Kidney capillary endothelial cell (primary cell): ENCODE measurements at places on chromosomes 1 and 21.
A peak's percentile ranks its signal among the peaks of the same experiment; 100 is the strongest.

DNA sequence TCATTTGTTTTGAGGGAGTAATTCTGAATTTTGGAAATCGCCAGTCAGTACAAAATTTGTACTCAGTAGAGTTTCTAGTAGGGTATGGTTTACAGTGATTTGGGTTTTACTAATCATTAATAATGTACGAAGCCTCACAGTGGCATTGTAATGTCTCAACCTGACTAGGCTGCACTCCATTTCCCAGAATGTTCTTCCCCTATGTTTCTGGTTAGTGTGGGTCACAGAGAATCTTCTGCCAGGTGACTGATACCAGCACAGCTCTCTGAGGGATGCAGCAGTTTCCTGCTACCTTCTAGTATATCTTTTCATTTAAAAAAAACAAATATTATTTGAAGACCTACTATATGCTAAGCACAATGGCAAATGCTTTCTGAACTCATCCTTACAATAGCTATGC, 112.9 kb downstream of the PTPN14 start:
- no peak for DNase-seq

- no peak for DNase-seq
Observed at GRCh38 chr1:38724160-38725131, 135.1 kb downstream of the RRAGC start.

DNA sequence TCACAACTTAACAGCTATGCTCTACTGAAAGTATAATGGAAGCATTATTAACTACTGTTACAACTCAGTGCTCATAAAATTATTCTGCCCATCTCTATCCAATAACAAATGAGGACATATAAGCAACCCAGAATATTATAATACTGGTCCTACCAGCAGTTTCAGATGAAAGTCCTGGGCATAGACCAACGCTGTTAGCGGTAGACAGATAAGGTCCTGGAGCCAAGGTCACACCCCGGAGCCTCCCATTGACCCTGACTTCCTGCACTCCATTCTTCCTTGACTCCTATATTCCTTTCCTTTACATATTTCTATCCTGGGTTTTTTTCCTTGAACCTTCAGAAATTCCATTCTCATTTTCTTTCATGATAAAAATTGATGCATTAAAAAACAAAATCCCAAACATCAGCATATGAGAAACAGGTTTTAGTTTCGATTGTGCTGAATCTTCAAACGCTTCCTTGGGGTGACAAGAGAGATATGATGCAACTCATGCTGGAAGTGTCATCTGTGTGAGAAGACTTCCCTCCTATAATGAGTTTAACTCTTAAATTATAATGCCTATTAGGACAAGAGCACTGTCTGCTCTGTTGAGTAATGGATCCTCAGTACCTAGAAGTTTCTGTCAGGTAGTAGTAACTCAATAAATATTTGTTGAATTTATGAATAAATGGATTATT, 831.1 kb downstream of the LRRIQ3 start:
- DNase-seq, result no peak

DNA sequence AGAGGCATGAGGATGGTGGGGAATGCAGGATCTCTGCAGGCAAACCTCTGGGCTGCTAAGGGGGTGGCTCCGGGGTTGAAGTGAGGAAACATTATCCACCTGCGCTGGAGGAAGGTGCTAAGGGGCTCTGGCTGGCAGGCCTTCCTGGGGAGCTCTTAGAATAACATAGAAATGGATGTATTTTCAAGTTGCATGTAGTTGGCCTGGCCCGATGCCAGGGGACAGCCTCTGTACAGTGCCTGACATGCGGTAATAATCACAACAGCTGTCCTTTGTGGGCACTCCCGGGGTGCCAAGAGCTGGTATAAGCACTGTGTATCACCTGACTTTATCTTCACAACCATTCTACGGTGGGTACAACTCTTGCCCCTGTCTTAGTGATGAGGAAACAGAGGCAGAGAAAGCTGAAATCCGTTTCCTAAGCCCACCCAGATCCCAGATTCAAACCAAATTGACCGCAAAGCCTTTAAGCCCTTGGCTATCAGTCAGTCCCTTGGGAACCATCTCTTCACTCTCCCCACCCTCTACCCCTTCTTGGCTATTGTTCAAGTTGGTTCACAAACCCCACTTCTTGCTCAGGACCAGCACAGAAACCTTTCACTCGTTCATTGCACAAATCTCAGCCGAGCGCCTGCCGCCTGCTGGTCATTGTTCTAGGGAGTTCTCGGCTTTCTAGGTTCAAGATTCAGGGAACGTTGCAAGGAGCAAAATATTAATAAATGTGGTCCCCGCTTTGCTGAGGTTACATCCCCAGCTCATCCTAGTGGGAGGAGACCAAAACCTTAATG, 30.9 kb downstream of the PADI4 start:
- no peak for DNase-seq

DNA sequence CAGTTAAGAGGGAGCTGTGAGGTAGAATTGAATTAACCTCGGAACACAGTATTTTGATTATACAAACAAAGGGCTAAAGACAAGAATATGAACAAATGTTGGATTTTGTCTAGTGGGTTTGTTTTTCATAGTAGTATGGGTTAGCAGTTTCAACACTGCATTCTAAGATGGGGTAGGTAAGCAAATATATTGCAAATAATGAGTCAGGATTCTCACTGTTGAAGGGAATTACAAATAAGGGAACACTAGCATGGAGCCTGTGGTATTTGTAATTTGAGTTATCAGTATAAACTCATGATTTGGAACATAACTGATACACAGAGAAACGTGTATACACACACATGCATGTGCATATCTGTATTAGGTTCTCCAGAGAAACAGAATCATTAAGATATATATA, 44.5 kb downstream of the CD55 start:
- no peak for DNase-seq

- DNase-seq, result no peak
Observed at GRCh38 chr21:40020651-40021050, 153.4 kb downstream of the PCP4 start.

- no peak for DNase-seq
Observed at GRCh38 chr1:84669831-84670230, 20.4 kb downstream of the SSX2IP start.

DNA sequence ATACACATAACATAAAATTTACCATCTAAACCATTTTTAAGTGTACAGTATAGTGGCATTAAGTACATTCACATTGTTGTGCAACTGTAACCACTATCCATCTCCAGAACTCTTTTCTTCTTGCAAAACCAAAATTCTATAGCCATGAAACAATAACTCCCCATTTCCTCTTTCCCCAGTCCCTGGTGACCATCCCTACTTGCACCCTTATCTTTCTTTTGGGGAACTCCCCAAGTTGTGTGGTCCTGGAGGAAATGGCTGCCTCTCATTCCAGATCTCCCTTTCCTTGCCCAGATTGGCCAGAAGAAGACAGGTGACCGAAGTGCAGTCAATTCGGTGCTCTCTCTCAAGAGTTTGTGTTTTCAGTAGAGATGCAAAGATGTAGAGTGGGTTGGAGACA, 389.6 kb upstream of the C1orf87 start:
- no peak for DNase-seq

DNA sequence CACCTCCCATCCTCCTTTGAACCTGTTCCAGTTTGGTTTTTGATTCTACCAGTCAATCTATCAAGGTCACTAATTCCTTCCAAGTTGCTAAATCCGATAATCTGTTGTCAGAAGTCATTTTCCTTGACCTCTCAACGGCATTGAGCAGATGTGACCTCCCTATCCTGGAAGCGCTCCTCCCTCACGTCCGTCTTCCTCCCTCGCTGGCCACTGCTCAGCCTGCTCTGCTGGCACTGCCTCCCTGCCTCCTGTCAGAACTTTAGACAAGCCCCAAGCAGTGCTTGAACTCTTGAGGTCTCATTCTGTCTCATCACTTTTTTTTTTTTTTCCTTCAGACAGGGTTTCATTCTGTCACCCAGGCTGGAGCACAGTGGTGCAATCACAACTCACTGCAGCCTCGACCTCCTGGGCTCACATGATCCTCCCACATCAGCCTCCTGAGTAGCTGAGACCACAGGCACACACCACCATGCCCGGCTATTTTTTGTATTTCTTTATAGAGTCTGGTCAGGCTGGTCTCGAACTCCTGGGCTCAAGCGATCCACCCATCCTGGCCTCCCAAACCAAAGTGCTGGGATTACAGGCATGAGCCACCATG, 4.4 kb upstream of the ACOT7 start:
- no peak for DNase-seq

DNA sequence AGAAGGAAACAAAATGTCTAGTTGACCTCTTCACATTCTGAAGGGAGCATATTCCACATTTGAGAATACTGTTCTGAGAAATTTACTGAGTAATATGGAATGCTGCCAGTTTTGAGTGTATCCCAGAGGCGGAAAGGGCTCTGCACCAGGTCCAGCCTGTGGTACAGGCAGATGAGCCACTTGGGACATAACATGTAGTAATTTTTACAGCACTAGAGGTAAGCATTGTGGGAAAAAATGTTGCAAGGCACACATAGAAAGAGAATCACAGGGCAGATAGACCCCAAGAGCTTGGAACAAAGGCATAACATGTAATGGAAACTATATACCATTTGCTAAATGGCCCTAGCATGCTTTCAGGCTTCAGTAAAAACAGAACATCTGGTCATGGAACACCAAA, 228.5 kb downstream of the USH2A start:
- DNase-seq, result no peak

DNA sequence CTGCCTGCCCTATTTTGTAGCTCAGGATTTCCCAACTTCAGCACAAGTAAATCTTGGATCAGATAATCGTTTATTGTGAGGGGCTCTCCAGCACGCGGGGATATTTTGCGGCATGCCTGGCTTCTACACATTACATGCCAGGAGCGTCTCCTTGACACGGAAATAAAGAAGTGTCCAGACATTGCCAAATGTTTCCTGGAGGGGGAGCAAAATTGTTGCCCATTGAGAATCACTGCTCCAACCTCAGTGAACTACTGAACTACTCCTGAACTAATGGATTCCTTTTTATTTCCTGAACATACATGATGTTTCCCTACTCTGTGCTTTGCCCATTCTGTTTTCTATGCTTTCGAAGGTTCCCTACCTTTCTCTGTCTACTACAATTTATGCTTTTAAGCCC, 1359.1 kb upstream of the ADGRL2 start:
- no peak for DNase-seq

DNA sequence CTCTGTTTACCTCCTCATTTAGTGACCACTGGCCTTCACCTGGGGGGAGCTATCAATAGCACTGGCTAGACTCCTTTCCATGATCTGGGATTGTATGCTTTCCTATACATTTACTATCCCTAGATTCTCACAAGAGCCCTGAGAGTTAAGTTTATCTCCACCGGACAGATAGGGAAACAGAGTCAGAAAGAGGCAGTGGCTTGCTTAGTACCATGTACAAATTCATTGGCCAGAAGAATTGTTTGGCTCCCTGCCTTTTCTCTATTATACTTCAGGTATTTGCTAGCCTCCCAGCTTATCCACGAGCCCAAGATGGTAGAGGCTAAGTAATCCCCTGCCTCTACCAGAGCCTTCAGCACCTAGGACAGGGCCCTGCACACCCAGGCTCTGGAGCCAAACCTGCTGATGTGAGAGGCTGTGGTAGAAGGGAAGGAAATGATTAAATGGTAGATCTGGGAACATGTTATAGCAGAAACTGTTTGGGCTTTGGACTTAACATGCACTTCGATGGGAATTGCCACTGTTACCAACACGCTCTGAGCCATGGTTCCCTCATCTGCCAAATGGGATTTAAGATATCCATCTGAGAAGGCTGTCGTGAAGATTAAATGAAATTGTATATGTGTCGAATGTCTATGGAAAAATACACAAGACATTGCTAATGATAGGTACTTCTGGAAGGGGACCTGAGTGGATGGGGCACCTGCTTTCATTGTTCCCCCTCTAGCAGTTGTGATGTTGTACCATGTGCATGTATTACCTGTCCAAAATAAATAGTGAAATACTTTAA, 3.1 kb upstream of the BLACAT1 start:
- peak; percentile 53 for DNase-seq

GRCh38 chr21:15446223-15446622, 283.6 kb upstream of the USP25 start:
- DNase-seq, result no peak

- DNase-seq, result no peak
Observed at GRCh38 chr1:34165422-34165921, 442 bp upstream of the CSMD2 start.

- no peak for DNase-seq
Observed at GRCh38 chr1:172724765-172725613, 66.1 kb downstream of the FASLG start.

DNA sequence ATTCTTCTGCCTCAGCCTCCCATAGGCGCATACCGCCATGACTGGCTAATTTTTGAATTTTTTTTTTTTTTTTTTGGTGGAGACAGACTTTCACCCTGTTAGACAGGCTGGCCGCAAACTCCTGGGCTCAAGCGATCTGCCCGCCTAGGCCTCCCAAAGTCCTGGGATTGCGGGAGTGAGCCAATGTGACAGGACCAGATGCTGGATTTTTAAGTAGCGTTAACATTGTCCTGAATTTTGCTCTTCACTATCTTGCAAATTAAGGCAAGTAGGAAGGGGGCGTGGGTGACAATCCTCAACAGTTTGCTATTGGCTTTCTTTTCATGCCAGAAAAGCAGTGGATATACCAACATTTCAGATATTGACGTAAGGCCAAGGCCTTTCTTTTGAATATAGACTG, 49.7 kb upstream of the TSNAX start:
- no peak for DNase-seq

DNA sequence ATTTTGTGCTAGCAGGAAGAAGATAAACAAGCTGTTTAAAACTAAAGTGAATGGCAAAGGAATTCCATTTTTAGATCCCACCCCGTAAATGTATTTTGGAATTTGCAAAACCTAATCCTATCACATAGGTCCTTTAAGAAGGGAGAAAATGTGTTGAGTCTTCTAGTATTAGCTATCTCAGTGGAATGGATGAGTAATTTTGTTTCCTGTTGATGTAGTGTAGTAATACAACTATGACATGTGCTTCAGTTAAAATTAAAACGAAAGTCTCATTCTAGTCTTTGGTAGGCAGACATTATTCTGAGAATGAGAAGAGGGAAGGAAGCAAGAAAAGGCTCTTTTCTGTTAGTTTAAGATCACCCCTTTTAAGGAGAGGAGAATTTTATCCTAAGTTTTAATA, 265.9 kb upstream of the C1orf105 start:
- peak; percentile 91 for DNase-seq

GRCh38 chr1:12340544-12340930, 110.7 kb downstream of the VPS13D start:
- no peak for DNase-seq

DNA sequence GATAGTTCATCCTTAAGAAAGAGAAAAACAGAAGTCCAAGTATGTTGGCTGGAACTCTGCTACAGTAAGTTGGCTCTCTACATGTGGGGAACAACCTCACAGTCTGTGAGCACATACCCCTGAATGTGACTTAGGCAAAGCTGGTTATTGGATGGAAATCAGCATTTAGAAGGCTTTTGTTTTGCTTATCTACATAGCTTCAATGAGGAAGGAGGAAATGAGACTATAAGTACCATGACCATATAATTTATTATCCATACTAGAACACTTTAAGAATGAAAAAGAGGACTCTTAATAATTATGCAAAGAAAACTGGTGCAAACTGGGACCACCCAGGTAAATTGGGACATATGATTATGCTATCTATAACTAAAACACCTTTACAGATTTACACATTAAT, 31.7 kb upstream of the CD55 start:
- DNase-seq, result no peak
